ENCODE measurements at places on chromosomes 5 and 9.
A peak's percentile ranks its signal among the peaks of the same experiment; 100 is the strongest.

DNA sequence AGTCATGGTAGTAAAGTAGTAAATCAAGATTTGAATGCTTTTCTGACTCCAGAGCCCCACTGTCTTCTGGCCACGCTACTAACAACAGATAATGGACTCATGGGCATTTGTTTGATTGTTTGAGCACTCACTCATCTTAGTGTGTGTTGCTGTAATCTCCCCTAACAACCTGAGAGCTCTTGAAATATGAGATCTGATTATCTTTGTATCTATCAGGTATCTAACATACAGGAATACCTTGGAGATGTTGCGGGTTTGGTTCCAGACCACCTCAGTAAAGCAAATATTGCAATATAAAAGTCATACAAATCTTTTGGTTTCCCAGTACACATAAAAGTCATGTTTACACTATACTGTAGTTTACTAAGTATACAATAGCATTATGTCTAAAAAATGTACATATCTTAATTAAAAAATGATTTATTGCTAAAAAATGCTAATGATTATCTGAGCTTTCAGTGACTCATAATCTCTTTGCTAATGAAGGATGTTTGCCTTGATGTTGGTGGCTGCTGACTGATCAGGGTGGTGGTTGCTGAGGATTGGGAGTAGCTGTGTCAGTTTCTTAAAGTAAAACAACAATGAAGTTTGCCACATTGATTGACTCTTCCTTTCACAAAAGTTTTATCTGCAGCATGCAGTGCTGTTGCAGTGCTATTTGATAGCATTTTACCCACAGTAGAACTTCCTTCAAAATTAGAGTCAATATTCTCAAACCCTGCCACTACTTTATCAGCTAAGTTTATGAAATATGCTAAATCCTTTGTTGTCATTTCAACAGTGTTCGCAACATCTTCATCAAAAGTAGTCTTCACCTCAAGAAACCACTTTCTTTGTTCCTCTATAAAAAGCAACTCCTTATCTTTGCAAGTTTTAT lies 92.2 kb downstream of the ZNF462 start:
- no peaks in the 10 kb centered on the region for H3K27me3 ChIP-seq
- no peak overlapping the region for H3K27ac ChIP-seq
- H3K4me3 ChIP-seq, result no peak overlapping the region
- DNase-seq, result no peak

GRCh38 chr5:162911873-162912272 lies 525.5 kb upstream of the CCNG1 start:
- H3K4me1 ChIP-seq, result no peaks in the 10 kb centered on the region
- H3K36me3 ChIP-seq, result no peaks in the 10 kb centered on the region
- H3K27me3 ChIP-seq, result no peaks in the 10 kb centered on the region
- H3K27ac ChIP-seq, result no peak overlapping the region
- H3K4me3 ChIP-seq, result no peak overlapping the region

- H3K36me3 ChIP-seq, result no peaks in the 10 kb centered on the region
- no peaks in the 10 kb centered on the region for H3K27me3 ChIP-seq
- H3K27ac ChIP-seq, result no peak overlapping the region
- no peak for DNase-seq
- H3K4me3 ChIP-seq, result no peak overlapping the region
- no peaks in the 10 kb centered on the region for H3K4me1 ChIP-seq
These were observed 48.2 kb upstream of the TLR4 start for GRCh38 chr9:117656002-117656401.

DNA sequence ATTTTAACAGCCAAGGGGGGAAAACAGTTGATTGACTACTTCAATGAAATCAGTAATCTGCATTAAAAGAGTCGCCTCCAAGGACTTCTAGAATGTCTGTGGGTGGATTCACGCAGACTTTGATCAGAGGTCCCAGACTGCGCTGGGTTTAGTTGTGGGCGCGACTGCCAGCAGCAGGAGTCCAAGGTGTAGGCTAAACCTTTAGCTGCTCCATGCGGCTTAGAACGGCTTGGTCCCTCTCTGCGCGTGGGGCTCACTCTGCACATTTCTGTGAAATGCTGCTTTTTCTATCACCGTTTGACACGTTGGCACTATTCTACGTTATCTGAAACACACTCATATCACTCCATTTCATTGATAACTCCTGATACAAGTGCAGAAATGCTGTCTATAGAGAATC lies 48.6 kb upstream of the IRX2 start:
- no peak overlapping the region for H3K27ac ChIP-seq
- DNase-seq, result no peak
- H3K27me3 ChIP-seq, result peaks cover 20% of the 10 kb centered on the region
- H3K4me3 ChIP-seq, result no peak overlapping the region
- H3K4me1 ChIP-seq, result no peaks in the 10 kb centered on the region
- H3K36me3 ChIP-seq, result no peaks in the 10 kb centered on the region

DNA sequence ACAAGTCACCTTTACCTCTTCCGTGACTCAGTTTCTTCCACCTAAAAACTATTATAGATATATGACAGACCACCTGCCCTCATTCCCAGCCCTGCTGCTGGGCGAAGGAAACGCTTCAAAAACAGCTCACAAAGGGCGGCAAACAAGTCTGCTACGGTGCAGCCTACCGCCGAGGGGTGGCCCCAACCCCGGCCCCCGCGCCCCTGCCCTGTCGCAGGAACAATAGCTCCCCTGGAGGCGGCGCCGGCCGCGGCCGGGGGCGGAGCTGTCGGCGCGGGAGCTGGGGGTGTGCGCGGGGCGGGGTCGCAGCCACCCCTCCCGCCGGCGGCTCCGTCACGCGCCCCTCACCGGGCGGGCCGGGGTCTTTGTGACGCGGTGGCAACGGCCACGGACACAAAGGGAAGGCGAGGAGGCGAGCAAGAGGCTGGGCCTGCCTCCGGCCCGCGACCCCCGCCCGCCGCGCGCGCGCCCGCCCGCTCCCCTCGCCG lies at the start of gene TMEFF1:
TMEFF1 (plus strand) TSS at position 362 of the 488 bp plus-strand sequence. CDS start 396 bp downstream, outside the sequence.
- no peak for DNase-seq
- peaks cover 17% of the 10 kb centered on the region for H3K4me1 ChIP-seq
- H3K36me3 ChIP-seq, result no peaks in the 10 kb centered on the region
- H3K27me3 ChIP-seq, result peaks cover 13% of the 10 kb centered on the region
- no peak within 1 kb of the TSS for H3K27ac ChIP-seq

DNA sequence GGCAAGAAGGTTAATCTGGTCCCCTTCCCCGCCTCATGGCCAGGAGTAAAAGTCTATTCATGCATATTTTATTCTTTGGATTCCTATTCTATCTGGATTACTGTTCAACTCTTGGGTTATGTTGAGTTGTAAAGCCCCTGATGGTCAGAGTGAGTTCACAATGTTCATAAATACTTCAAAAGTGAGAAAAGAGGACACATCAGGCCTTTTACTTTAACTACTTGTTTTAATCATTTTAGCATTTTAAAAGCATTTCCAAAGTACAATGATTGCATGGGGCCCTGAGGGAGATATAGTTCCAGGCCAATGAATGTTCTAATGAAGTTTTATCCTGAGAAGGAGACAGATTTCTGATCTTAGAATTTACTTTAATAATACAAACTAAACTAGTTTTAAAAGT lies 93.9 kb downstream of the BOD1 start:
- DNase-seq, result no peak
- no peak overlapping the region for H3K4me3 ChIP-seq
- no peak overlapping the region for H3K27ac ChIP-seq
- H3K27me3 ChIP-seq, result no peaks in the 10 kb centered on the region
- no peaks in the 10 kb centered on the region for H3K4me1 ChIP-seq

- H3K27ac ChIP-seq, result no peak overlapping the region
- peaks cover 3% of the 10 kb centered on the region for H3K27me3 ChIP-seq
- peak; percentile 45 for DNase-seq
- H3K4me3 ChIP-seq, result no peak overlapping the region
- H3K4me1 ChIP-seq, result no peaks in the 10 kb centered on the region
These were observed 61.1 kb downstream of the BARX1 start for GRCh38 chr9:93893899-93894690.

- no peak overlapping the region for H3K4me3 ChIP-seq
- DNase-seq, result no peak
- no peaks in the 10 kb centered on the region for H3K27me3 ChIP-seq
- H3K4me1 ChIP-seq, result no peaks in the 10 kb centered on the region
- no peak overlapping the region for H3K27ac ChIP-seq
These were observed 114.6 kb downstream of the ACTBL2 start for GRCh38 chr5:57368010-57368409.

DNA sequence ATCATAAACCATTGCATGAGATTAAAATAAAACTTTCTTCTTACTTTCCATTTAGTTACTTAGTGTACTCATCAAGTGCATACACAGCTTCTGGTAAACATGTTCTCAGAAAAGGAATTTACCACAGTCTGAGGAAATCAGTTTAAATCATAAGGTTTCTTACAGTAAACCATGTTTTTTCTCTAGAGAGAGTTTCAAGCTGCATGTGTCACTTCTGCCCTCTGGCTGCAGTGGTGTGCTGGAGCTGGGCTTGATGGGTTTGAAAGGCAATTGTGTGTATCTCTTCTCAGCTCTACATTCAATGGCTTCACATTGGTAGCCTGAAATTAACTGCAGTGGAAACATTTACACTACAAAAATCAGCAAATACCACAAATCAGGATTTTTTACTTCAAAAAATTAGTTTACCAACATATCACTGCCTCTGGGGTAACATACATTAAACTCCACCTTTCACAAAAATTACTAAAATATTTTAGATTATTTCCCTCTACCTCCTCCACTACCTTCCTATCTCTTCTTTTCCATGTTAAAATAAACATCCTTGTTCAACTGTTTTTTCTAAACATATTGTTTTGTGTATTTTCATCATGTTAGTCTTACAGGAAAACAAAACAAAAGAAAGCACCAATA lies 414.3 kb downstream of the ANXA1 start:
- no peaks in the 10 kb centered on the region for H3K36me3 ChIP-seq
- DNase-seq, result no peak
- H3K27me3 ChIP-seq, result no peaks in the 10 kb centered on the region
- H3K27ac ChIP-seq, result no peak overlapping the region

GRCh38 chr5:38376404-38376803 lies 118.0 kb downstream of the EGFLAM start:
- no peak overlapping the region for H3K4me3 ChIP-seq
- DNase-seq, result no peak
- H3K36me3 ChIP-seq, result no peaks in the 10 kb centered on the region
- H3K27ac ChIP-seq, result no peak overlapping the region

GRCh38 chr5:42547141-42547540 lies 123.9 kb downstream of the GHR start:
- peaks cover 2% of the 10 kb centered on the region for H3K4me1 ChIP-seq
- H3K36me3 ChIP-seq, result no peaks in the 10 kb centered on the region
- H3K27me3 ChIP-seq, result no peaks in the 10 kb centered on the region
- no peak overlapping the region for H3K27ac ChIP-seq

- no peak for DNase-seq
- no peaks in the 10 kb centered on the region for H3K27me3 ChIP-seq
- no peak overlapping the region for H3K4me3 ChIP-seq
- peaks cover 6% of the 10 kb centered on the region for H3K4me1 ChIP-seq
- no peak overlapping the region for H3K27ac ChIP-seq
These were observed 4.7 kb upstream of the CLTB start for GRCh38 chr5:176420972-176421544.

DNA sequence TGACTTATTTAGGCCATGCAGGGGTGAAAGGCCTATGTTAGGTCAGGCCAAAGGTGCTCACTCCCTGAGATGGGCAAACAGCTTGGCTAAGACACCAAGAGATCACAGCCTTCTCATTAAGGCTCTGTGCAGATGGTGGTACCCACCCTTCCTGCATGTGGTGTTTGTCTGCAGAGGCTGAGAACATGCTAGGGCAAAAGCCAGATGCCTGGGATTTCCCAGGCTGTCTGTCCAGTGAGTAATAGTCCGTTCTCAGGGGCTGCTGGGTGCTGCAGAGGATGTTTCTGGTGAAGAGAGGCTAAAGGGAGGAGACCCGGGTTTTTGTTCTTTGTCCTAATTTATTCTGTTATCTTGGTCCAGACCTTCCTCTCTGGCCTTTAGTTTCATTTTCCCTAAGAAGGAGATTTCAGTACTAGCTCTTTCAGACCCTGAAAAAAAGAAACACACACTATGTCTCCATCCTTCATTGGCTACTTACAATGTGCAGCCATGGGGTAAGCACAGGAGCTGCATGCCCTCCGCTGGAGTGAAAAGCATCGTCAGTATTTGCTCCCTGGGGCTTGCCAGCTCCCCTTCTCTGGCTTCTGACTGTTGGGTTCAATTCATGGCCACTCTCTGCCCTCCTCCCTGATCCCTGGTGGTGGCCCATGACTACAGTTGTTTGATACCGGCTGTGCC lies 23.4 kb upstream of the GLRA1 start:
- no peak overlapping the region for H3K4me3 ChIP-seq
- no peak overlapping the region for H3K27ac ChIP-seq
- H3K36me3 ChIP-seq, result no peaks in the 10 kb centered on the region
- H3K4me1 ChIP-seq, result no peaks in the 10 kb centered on the region
- DNase-seq, result no peak
- no peaks in the 10 kb centered on the region for H3K27me3 ChIP-seq

- no peak overlapping the region for H3K27ac ChIP-seq
- no peak overlapping the region for H3K4me3 ChIP-seq
- H3K36me3 ChIP-seq, result no peaks in the 10 kb centered on the region
- no peak for DNase-seq
- peaks cover 31% of the 10 kb centered on the region for H3K27me3 ChIP-seq
- H3K4me1 ChIP-seq, result peaks cover 7% of the 10 kb centered on the region
These were observed 36.0 kb upstream of the BARHL1 start for GRCh38 chr9:132546148-132547051.

DNA sequence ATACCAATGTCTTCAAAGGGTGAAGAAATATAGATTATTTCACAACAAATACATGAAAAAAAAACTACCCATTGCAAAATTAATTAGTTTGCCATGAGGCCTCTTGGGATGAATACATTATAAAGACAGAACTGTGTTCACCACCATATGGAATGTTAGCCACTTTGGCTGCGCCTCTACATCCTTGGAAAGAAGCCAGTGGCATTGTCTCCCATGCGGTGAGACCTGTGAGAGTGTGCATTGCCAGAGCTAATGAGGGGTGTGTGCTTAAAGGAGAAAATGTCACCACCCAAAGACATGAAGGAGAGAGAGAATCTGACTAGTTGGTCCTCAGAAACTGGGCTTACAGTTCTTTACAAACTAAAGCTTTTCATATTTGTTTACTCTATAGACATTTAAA lies 110.6 kb downstream of the PLPPR1 start:
- H3K27me3 ChIP-seq, result no peaks in the 10 kb centered on the region
- H3K36me3 ChIP-seq, result no peaks in the 10 kb centered on the region
- no peak overlapping the region for H3K27ac ChIP-seq
- H3K4me1 ChIP-seq, result no peaks in the 10 kb centered on the region
- no peak for DNase-seq
